Stimulated activated CD4-positive, alpha-beta T cell treated with anti-CD3 and anti-CD28 coated beads, Interleukin-4, amount 100 ng/mL, for 1 hour (primary cell): ENCODE measurements at places on chromosomes 1 and 21.

GRCh38 chr1:228011721-228012311, 5.0 kb downstream of the WNT3A start:
- DNase-seq = no peak

- no peak for DNase-seq
Measured at GRCh38 chr1:110645211-110645610, 29.5 kb downstream of the KCNA3 start.

DNA sequence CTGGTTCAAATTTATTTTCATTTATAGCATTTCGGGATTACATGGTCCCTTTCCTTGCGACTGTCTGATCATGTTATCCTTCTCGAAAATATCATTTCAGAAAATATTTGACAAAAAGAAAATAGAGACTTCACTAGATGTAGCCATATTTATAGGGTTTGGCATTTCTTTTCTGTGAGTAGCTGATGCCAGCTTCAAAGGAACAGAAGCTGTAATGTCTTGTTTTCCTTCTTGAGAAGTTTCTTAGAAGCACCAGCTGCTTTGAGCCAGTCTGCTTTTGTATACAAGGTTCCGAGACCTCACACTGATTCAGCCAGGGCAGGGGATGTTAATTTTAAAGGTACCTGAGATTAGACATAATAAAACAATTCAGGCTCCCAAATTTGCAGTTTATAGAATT, 248.2 kb downstream of the ZNF648 start:
- no peak for DNase-seq

- DNase-seq = no peak
Measured at GRCh38 chr1:219081943-219082925, 91.4 kb upstream of the LYPLAL1 start.

DNA sequence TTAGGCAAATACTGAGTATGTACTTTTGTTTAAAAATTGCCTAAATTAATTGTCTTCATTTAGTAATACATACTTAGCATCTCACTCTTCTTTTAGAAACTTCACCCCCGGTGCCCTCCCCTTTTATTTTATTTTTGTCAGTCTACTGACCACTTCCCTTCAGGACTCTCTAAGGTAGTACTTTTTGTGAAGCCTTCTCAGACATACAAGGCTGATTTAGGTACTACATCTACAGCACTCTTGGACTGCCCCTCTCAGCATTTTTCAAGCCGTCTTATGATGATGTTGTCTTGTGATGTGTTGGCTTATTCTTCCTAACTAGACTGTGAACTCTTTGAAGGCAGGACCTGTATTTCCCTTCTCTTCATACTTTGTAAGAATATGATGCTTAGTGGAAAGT, 24.7 kb downstream of the RPS6KC1 start:
- DNase-seq = no peak

DNA sequence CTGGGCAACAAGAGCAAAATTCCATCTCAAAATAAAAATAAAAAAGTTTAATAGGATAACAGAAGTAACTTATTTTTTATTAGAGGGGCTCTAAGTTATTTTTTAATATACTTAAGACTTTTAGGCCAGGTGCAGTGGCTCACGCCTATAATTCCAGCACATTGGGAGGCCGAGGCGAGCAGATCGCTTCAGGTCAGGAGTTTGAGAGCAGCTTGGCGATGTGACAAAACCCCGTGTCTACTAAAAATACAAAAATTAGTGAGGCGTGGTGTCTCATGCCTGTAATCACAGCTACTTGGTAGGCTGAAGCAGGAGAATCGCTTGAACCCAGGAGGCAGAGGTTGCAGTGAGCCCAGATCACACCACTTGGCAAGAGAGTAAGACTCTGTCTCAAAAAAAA, 180.5 kb upstream of the NR5A2 start:
- no peak for DNase-seq

GRCh38 chr21:32570456-32570855, 14.9 kb downstream of the TCP10L start:
- DNase-seq = no peak

- no peak for DNase-seq
Measured at GRCh38 chr1:6545276-6546112, 8.8 kb downstream of the NOL9 start.

DNA sequence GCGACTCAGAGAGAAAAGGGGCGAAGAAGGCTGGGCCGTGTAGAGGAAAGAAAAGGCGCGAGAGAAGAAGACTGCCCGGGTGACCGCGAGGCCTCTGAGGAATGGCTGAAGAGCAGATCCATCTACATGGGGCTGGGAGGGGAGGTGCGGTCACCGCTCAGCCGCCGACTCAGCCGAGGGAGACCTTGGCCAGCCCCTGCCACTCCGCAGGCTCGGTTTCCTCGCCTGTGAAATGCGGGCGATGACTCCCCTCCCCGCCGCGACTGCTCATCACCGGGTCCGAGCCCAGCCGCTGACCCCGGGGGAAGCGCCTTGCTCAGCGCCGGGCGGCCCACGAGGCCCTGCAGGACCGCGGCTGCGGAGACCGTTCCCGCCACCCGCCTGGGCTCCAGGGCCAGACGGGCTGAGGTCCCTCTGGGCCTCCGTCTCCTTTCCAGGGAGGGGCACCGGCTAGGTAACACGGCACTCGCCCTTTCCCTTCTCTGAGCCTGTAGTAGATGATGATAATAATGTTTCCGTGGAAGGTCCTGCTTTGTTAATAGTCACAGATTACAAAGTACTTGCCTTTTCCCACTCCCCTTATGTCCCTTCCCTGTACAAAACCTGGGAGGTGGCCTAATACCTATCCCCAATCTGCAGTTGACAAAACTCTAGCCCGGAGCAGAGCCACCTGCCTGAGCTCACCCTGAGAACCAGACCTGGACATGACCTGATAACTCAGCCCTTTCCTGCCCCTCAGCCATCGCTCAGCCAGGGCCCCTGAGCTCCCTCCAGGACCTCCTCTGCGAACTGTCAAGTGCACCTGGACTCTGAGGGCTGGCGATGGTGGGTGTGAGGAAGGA, 1.6 kb upstream of the BSND start:
- no peak for DNase-seq

DNA sequence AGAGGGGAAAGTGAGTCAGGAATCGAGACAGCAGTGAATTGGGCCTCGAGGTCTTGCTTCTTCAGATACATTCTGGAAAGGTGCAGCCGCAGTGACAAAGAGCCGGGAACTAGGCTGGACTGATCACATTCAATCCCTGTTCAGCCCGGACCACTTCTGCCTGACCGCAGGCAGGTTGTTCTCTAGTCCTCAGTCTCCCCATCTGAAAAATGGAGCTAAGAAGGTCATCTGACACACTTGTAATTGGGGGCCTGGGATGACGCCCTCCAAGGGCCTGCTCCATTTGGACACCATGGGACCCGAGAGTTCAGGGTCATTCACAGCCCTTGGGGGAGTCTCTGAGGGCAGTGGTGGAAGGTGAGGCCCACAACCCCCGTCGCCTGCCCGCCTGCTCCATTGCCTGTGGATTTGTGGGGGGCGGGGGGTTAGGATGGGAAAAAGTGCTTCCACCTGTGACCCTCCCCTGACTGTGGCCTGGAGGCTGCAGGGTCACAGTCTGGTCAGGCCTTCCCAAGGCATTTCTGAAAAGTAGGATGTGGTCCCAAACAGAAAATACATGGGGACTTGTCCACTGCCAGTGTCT, 87.9 kb upstream of the CSF3R start:
- DNase-seq = no peak

- DNase-seq = no peak
Measured at GRCh38 chr1:61642475-61643232, 82.3 kb downstream of the TM2D1 start.

GRCh38 chr1:169326956-169327268, 40.7 kb downstream of the NME7 start:
- no peak for DNase-seq

DNA sequence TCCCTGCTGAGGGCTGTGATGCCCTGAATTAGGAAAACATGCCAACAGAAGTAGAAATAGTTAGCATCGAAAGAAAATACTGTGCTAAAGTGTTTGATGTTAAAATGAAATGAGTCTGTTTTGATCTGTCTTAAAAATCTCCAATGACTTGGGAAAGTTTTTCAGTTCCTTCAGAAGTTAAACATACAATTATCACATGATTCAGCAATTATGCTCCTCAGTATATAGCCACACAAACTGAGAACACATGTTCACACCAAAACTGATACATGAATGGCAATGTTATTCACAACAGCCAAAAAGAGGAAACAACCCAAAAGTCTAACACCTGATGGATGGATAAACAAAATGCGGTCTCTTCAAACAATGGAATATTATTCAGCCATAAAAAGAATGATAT, 130.6 kb downstream of the PTPN14 start:
- DNase-seq = no peak

GRCh38 chr21:43328958-43329691, 97.8 kb downstream of the SIK1 start:
- DNase-seq = no peak

DNA sequence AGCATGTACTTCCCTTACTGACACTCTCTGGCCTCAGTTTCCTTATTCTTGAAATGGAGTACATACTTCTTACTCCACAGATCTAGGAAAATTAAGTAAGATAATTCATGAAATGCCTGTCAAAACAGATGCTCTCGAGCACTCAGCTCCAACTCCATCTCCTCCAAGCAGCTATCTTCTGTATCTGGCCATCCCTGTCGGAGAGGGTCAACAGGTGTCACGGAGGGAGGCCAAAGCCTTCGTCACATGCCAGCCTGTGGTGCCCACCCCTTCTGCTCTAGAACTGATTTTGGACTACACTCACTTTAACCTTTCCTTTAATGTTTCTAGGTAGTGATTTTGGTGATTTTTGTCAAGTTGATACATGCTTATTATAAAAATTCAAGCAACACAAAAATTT, 18.8 kb upstream of the PKP1 start:
- no peak for DNase-seq

DNA sequence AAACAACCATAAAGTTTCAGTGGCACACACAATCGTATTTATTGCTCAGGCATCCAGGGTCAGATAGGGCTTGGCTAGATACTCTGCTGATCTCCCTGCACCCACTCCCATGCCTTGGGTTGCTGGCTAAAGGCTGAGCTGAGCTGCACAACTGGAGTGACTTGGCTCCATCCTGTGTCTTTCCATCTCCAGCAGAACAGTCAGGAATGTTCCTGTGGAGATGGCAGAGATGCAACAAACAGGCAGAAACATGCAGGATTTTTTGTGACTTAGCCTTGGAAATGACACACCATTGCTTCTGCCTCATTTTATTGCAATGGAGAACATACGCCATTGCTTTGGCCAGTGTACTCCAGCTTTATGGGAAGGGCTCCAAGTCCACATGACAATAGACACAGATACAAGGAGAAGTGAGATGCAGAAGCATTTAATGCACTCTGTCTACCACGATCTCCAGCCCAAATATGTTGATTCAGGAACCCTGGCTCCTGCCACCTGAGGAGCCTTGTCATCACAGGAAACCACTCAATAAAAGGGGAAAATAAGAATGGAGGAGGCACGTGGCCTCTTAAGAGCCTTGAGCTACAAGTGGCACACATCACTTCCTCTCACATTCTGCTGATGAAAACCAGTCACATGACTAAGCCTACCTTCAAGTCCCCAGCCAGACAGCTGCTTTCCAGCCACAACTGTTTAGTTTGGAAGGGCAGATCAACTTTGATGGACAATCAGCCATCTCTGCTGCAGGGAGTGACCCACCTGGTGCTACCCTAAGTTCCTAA, 10.1 kb upstream of the GUCA2B start:
- DNase-seq = no peak

- no peak for DNase-seq
Measured at GRCh38 chr1:87462894-87463293, 134.2 kb downstream of the LMO4 start.

DNA sequence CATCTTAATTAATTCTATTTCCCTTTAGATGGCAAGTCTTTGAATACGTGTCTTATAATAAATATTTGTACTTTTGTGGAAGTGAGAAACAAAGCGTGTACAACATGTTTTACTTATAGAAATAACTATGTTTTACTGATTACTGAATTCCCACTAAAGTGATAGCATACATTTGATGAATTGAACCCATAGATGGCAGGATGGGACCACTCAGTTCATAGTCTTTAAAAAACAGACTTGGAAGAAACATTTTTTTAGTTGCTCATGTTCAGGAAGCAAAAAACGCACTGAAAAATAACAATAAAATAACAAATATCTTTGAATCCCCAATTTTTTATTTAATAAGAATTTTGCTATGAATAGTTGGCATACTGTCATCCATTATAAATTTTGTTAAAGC, 507.1 kb upstream of the ZRANB2 start:
- DNase-seq = no peak

DNA sequence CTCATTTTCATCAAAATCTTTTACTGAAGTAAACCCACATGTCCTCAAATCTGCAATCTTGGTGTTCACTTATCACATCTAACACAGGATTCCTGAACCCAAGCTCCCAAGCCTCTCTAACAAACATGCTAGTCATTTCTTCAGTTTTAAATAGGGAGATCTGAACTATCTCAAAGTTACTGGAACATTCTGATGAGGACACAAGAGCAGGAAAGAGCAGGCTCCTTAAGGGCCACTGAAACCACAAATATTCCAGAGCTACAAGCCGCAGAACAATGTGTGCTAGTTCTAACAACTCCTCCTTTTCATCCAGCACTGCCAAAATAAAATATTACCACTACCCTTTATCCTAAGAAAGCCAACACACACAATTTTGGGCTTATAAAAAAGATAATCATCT, 38.9 kb downstream of the WARS2 start:
- DNase-seq = no peak

DNA sequence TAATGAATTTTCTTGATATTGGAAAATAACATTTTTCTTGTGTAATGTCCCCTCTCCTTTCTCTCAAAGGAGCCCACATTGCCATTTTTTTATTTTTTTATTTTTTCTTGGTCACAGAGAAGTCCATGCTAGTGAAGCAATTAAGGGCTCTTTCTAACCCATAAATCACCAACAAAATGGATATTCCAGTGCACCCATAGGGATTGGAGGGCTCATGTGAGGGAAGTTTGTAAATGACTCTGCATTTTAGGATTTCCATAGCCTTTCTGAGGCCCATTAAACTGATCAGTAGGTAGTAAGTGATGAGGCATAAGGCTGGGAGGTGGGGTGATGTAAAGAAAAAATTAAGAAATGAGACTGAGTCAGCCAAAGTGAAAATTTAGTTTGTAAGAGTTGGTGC, 55.9 kb upstream of the JAK1 start:
- no peak for DNase-seq

DNA sequence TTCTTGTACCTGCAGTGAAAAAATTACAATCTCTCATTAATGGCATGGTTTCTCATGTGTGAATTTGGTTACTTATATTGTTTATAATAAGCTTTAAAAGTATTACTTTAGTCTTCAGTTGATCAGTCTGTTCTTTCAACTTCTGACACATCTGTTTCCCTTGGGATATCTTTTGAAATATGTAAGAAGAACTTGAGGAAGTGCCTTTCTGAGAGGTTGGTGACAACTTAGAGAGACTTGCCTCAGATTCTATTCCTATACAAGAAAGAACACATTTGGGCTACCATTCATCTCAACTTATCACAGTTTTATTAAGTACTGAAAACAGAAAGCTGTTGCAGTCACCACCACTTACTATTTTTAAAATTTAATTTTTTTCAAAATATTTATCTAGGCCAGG, 8.1 kb downstream of the AKNAD1 start:
- no peak for DNase-seq

- no peak for DNase-seq
Measured at GRCh38 chr21:45535341-45536081, 6.7 kb downstream of the SLC19A1 start.
